Lung (tissue), 17 donors: ENCODE measurements at places on chromosomes 2 and 18. TPM values are rescaled to one million over a fixed set of nuclear protein-coding genes. Genes with fewer than 3 reads are reported as not detected.
A peak's percentile ranks its signal among the peaks of the same experiment; 100 is the strongest.

The SLC20A1 gene
- 42.3 TPM for polyA plus RNA-seq

The EGR4 gene
- not detected for polyA plus RNA-seq

DNA sequence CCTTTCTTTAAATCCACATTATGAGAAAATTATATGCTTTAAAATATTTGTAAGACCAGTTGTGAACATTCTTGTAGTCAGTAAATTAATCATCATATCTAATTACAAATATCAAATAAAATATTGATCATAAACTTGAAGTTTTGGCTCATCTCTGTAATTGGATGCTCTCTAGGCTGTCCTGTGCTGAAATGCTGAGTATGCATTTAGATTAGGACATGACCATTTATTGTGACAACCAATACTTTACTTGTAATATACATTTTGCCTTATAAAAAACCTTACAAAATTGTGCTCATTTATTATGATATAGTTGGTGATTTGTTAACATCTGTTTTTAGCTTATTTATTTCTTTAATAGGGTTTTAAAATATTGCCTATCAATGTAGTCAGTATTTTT is 116.1 kb upstream of the DOCK10 start:
- no peak for DNase-seq

GRCh38 chr18:60191926-60192325 is 180.6 kb downstream of the MC4R start:
- DNase-seq = no peak

DNA sequence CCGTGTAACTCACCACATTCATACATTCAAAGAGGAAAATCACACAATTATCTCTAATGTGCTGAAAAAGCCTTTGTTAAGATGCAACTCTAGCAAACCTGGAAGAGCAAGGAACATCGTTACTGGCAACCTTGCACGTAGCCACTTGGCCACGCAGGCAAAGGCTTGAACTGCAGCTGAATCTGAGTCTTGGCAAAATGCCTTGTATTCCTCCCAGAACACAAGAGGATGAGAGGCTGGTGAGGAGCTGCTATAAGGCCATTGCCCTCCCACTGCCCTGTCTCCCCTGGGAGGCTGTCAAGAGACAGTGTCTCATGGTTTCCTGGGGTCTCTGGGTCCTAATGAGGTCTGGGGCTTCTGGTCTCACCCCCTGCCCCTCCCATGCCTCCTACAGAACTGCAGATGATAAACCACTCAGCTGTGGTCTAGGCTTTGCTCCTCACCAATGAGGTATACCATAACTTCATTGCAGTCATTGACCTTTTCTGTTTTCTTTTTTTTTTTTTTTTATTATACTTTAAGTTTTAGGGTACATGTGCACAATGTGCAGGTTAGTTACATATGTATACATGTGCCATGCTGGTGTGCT is 141.4 kb downstream of the SPP2 start:
- DNase-seq = peak; percentile 24

DNA sequence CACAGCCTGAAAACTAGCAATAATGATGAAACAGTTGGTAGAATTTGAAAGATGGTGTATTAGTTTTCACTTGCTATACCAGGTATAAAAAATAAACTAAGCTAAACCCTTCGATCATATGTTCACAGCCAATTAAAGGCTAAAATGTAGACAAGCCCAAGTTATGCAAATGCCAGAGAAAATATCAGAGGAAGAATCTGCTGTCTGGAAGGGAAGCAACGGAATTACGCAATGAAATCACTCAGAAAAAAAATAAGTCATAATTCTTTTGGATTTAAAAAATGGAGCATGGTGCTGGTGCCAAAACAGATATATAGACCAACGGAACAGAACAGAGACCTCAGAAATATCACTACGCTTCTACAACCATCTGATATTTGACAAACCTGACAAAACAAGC is 108.3 kb downstream of the ARL4C start:
- no peak for DNase-seq

- DNase-seq = no peak
These were observed 4.2 kb downstream of the TFPI start for GRCh38 chr2:187549951-187550555.
